ENCODE measurements at places on chromosomes 7 and 10.

GRCh38 chr10:90447831-90448230 lies 410.0 kb downstream of the HTR7 start:
- DNase-seq: no peak

DNA sequence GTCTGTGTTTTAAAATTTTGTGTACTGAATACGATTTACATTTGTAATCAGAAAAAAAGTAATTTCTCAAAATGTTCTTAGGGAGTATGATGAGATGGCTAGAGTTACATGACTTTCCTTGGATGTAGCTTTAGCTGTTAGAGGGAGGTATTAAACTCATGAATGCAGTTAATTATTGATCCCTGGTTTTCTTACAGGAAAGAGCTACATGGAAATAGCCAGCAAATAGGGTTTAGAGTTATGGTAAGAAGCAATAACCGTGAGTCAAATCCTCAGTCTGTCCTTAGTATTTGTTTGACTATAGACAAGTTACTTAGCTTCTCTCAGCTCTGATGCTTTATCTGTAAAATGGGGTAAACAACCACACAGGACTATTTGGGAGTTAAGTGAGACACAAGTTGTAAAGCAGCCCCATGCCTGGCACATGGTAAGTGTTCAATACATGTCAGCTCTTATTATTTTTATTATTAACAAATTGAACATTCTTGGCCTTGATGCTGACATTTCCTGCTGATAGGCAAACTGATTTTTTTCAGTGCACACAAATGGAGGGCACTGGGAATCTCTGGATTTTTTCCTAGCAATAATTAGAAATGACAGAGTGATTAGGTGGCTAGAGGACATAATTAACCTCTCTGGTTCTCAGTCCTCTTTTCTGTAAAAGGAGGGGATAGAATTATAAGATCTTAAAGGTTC lies 204.5 kb upstream of the PHYHIPL start:
- no peak for DNase-seq

DNA sequence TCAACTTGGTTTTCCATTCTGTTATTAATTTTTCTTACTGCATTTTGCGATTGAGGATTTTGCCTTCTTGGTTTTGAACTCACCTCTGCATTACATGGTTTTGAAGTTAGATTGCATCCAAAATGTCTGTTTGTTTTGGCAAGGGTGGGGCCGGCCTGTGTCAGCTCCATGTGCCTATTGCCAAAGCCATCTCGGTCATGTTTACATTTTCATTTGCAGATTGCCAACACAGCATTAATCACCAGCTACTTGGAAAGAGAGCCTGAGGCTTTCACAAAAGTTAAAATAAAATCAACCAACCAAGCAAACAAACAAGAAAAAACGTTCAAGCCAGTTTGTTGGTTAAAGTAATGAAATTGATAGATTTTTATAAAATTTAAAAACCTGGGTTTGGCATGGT lies 695.8 kb downstream of the TYW1 start:
- DNase-seq: no peak

DNA sequence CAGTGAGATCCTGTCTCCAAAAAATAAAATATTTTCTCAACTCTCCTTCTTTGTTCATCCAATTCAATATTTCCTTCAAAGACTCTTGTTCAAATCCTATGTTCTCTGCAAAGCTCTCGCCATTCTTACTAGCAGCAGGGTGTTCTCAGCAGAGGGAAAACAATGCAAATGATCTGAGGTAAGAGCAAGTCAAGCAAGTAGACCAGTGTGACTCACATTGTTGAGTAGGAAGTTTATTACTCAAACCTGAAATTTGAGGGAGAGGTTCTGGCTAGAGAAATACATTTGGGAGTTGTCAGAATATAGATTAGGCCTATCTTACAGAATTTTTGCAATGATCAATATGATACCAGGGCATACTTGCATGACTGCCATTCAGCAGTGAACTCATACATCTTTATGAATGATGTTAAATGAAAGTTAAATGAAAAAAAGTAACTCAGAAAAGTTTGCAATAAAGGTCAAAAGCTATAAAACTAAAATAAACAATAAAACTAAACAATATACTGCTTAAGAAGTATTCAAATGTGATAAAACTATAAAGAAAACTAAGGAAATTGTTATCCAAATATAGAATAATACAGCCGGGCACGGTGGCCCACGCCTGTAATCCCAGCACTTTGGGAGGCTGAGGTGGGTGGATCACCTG lies 5.8 kb downstream of the IDE start:
- DNase-seq: no peak

DNA sequence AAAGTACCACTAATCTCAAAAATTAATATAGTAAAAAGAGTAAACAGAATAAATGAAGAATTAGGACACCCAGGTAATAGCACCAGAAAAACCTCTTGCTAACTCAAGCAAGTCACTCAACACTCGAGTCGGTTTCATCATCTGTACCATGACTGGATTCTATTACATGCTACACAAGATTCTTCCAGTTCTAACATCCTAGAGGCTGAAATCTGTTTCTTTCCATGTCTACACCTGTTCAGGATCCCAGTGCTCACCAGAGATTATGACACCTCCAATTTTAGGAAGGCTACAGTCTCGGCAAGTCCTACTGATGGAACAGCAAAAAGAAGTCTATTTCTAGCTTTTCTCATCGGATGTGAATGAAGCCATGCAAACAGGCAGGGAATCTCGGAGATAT lies 95.3 kb upstream of the ANK3 start:
- DNase-seq: no peak

DNA sequence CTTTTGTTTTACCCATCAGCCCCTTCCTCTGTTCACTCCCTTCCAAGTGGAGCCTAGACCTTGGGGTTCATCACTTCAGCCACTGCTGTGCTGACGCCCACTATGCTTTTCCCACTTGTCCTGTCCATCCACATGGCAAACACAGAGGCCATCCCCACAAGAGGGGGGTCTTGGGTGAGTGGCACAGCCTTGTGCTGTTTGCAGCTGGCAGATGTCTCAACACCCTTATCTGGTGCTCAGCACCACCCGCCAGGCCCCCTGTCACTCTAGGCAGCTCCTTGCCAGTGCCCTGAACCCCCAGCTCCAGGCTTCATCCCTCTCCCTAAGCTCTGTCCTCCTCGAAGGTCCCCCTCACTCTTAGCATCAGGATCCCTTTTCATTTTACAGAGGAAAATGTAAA lies 13.1 kb downstream of the BLVRA start:
- no peak for DNase-seq

- no peak for DNase-seq
Measured at GRCh38 chr7:14191686-14192098, 202.2 kb upstream of the ETV1 start.

DNA sequence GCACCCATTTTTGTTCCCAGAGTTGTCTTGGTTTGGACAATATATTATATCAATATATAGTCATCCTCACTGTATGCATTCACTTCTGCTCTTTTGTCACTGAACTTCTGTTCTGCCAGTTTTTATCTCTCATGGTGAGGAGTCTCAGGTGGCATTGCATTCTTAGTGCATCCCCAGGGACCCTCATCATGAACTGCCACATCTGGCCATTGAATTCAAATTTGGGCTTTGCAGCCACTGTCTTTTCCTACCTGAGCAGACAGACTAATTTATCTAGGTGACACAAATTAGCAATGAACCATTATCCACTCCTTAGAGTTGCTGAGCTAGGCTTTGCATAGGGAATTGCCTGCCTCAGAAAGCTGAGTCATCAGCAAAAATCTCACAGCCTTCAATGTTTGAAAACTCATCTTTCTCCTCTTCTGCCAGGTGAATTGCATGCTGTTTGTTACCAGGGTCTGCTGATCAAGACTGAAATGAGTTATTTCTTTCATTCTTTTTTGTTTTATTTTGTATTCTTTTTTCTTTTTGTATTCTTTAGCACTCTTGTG lies 316.8 kb upstream of the MTPN start:
- no peak for DNase-seq

DNA sequence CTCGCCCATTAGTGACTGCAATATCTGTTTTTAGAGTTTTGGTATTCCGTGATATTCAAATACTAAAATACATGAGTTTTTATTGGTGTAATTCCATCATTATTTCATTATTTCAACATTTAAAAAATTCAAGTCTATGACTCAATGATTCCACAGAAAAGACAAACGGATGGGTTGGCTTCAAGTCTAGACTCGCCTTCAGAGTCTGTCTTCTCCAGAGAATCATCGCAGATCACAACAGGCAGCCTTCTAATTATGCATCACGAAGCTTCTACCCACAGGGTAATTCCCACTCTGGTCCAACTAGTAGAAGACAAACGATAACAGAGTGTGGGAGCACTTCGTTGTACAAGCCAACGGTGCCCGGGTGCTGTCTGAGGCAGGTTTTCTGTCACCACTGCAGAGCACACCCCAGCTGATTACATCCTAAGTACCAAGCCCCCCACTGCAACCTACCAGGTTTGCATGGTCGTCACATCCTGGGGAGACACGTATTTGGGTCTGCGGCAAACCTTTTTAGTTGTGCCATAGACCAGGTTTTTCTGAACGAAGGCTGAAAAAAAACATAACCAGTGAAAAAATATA lies 28.9 kb downstream of the PARP12 start:
- DNase-seq: no peak

- no peak for DNase-seq
Measured at GRCh38 chr7:149719050-149719899, 54.1 kb downstream of the ZNF467 start.

DNA sequence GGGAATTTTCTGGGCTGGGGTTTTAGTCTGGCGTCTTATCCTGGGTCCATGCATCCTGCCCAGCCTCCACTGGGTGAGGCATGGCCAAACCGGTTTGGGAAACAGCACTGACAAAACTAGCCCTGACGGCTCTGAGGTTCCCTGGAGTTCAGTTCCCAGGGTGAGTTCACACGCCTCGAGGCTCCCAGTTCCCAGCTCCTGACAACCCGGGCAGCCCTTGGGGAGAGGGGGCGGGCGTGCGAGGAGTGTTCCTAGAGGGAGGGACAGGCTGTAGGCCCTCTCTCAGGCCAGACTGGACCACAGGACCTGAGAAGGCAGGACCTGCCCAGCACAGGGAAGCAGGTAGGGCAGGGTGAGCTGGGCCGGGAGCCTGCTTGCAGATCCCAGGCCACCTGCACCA lies 82.3 kb upstream of the PPIF start:
- DNase-seq: no peak

DNA sequence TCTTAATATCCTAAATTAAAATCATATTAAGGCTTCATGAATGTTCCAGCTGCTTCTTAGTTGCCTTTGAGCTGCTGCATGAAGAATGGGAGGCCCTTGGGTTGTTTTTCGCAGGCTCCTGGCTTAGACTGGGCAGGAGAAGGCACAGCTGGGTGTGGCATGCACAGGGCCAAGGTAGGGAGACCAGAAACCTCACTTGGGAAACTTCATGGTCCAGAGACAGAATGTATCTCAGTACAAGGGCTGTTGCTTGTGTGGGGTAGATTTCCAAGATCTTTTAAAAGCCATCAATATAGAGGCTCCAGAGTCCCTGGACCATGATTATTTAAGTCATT lies 49.9 kb downstream of the BUB3 start:
- no peak for DNase-seq

GRCh38 chr10:51718804-51719291 lies 19.5 kb upstream of the CSTF2T start:
- DNase-seq: no peak

DNA sequence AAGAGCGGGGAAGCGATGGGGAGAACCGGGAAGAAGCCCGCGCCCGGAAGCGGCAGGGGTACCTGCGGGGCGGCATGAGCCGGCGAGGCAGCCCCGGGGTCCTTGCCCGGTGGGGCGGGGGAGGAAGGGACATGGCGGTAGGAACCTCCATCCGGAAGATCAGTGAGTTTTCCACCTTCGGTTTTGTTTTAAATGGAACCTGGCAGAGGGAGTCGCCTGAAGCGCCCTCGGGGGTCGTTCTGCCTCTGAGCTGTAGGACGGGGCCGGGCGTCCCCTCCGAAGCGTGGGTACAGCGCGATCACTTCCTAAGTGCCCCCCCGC lies 471 bp downstream of the PFKP start:
- DNase-seq: no peak

DNA sequence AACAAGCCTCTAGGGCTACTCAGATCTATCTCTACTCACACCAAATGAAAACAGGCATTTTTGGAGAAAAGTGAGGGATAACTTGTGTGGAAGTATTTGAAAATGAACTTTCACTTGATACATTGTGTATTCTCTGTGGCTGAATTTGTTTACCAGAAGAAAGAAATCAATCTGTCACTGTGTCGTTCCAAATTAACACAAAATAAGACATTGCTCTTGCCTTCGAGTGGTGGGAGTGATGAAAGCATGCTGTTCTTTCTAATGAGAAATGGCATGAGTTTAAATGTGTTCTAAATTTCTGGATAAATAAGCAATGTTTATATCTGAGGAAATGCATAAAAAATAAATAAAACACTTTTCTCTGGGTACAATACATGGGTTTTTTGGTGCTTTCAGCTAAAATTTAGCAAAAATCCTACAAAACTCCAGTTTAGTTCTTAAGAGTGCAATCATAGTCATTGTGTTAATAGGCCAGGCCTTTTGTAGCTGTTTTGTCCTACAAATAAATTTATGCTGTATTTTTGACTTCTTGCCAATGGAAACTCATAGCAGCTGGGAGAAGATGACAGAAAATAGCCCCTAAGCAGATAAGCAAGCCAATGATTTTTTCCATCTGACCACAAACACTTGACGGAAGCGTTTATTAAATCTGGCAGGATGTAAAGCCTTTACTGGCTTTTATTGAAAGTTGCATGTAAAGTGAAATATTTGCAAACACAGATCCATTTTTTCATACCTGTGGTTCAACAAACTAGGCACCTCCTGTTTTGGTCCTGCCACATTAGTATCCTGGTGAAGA lies 1064.1 kb upstream of the GHITM start:
- no peak for DNase-seq

- no peak for DNase-seq
Measured at GRCh38 chr10:69412232-69412790, 4.4 kb downstream of the TACR2 start.

- no peak for DNase-seq
Measured at GRCh38 chr7:1848013-1848640, 178.1 kb downstream of the ELFN1 start.

DNA sequence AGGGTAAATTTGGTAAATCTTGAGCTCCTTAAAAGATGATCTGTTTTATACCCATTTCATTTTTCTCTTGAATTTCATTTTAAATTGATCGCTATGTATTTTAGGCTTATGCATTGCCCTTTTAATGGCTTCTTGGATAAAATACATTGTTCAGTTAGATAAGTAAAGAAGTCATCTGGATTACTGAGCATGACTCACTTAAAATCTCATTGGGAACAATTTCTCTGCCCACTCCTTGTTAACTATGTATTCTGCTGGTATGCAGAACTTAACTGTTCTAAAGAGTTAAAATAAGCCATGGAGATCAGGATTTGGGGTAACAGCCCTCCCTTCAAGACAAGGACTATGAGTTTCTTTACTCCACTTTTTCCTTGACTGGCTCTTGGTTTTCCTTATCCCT lies 134.2 kb downstream of the SND1 start:
- no peak for DNase-seq

- no peak for DNase-seq
Measured at GRCh38 chr10:93678805-93679587, 23.4 kb downstream of the FRA10AC1 start.
